ENCODE measurements at places on chromosomes 11 and 22.

- DNase-seq, result no peak
Observed at GRCh38 chr11:15057329-15057728, 16.1 kb upstream of the CALCB start.

DNA sequence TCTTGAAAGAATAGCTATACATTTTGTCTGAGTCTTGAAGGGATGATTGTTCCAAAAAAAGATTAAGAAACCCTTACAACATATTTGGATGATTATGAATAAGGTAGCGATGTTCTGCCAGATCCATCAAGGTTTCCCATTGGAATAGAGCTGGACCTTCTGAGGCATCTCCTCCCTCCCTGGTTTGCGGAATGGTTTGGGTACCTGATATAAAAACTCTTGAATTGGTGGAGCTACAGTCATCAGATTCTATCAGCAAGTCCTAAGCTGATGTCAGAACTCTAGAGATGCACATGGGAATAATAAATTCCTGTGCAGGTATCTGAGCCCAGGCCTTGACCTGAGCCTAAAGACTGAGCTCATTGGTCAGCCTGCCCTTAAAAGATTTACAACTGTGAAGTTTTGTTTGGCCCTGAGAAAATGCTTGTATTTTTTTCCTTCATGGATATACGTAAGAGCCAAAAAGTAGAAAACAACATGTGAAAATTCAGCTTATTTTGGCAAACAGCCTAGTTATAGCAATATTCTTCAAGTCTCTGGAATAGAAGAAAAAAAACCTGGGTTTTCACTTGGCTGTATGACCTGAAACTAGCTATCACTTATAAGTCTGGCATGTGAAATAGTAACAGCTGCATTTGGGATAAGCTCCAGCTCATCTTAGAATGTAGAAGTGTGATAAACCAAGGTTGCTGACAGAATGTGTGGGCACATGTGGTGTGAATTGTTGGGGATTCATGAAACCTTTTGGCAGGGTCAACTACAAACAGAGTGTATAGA lies 265.7 kb upstream of the CTSC start:
- DNase-seq, result no peak

DNA sequence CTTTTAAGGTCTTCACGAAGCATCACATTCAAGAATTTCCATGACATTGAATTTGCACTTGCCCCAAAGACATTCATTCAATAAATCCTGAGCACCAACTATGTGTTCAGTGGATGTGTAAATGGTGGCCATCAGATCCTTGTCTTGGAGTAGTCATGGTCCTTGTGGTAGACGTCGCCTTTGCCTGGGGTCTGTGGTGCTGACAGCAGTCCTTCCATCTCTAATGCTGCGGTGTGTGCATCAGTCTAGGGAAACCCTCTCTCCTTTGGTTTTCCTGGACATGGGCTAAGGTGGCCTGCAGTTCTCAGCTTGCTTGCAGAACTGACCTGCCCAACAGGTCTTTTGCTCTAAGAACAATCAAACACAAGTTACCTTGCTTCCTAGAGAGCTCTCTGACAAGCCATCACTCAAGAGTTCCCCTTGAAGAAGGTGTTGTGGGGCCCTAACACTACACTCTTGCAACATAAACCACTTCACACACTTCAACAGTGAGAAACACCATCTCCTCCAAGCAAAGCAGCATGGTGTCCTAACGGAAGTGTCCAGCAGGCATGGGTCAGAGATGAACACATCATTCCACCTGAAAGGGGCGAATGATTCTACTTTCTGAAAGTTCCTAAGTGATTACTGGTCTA lies 72.1 kb downstream of the BUD13 start:
- DNase-seq, result no peak

DNA sequence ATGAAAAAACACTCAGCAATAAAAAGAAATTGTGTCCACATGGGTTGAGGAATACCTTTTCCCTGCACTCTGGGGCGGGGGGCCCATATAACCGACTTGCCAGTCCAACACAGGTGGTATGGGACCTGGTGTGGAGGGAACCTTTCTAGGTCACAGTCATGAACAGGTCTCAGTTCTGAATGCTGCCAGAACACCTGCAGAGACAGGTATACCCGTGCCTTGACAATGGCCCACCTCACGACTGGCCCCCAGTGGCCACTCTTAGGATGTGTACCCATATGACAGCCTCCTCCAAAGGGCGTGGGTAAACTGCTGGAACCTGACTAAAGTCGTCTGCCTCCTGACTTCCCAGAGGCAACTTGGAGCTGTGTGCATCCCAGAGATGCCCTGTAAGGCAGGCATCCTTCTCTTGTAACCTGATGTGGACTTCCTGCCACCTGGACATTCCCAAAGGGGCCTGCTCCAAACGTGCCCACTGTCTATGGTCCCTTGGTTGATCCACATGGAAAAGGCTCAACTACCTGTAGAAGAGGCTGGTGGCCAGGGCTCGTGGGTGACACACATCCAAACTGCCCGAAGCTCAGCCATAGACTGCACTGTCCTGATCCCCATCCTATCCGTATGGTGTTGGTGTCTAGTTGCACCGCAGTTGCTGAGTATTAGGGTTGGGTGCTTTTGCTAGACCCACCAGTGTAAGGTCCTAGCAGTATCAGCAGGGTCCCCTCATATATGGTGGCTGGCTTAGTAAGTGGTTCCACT lies 859.3 kb downstream of the BRD1 start:
- no peak for DNase-seq

GRCh38 chr11:17407575-17407974 lies 19.1 kb upstream of the KCNJ11 start:
- DNase-seq, result no peak

- no peak for DNase-seq
Observed at GRCh38 chr11:47534704-47535251, 18.2 kb downstream of the CELF1 start.

GRCh38 chr22:44348971-44349560 lies 36.3 kb upstream of the SHISAL1 start:
- no peak for DNase-seq

DNA sequence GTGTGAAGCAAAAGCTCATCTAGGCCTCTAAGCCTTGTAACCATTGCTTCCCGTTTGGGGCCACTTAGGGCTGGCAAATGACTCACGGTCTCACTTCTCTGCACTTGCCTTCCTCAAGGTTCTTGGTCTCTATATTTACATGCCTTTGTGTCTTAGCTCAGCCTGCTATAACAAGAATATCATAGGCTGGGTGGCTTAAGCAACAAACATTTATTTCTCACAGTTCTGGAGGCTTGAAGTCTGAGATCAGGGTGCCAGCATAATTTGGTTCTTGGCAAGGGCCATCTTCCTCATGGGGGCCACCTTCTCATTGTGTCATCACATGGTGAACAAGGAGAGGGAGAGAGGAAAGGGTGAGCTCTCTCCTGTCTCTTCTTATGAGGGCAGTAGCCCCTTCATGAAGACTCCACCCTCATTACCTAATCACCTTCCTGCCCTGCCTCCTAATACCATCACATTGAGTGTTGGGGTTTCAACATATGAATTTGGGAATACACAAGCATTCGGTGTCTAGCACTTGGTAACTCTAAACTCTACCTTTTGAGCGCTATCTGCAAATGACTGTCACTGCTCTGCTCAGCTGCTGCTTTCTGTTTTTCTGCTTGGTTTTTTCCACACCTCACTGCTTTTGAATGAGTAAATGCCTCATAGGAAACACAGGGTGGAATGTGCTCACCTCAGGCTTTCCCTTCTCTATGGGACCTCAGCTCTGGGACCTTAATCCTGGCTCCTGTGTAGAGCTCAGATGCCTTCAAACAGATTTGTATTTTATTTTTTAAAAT lies 16.2 kb upstream of the ME3 start:
- no peak for DNase-seq
